ENCODE measurements at places on chromosomes 3 and 15. TPM values are rescaled to one million over a fixed set of nuclear protein-coding genes. Genes with fewer than 3 reads are reported as not detected.

The KBTBD13 gene
- total RNA-seq: 2.6 TPM

GRCh38 chr3:50333744-50334328 is 5.8 kb upstream of the TUSC2 start:
- DNase-seq: peak; percentile 93
- H3K4me1 ChIP-seq: peaks cover 65% of the 10 kb centered on the region
- peak overlapping the region; percentile 99 for H3K27ac ChIP-seq
- H3K27me3 ChIP-seq: no peaks in the 10 kb centered on the region
- peaks cover 39% of the 10 kb centered on the region for H3K36me3 ChIP-seq

- H3K4me1 ChIP-seq: no peaks in the 10 kb centered on the region
- H3K4me3 ChIP-seq: no peak overlapping the region
- H3K27me3 ChIP-seq: no peaks in the 10 kb centered on the region
- no peak for DNase-seq
- no peaks in the 10 kb centered on the region for H3K36me3 ChIP-seq
- H3K27ac ChIP-seq: no peak overlapping the region
Measured at GRCh38 chr3:128950223-128950938, 43.5 kb downstream of the CFAP92 start.

- no peak for DNase-seq
- peaks cover 19% of the 10 kb centered on the region for H3K36me3 ChIP-seq
- no peaks in the 10 kb centered on the region for H3K4me1 ChIP-seq
- no peaks in the 10 kb centered on the region for H3K27me3 ChIP-seq
Measured at GRCh38 chr15:77487469-77487842, 66.8 kb downstream of the HMG20A start.

DNA sequence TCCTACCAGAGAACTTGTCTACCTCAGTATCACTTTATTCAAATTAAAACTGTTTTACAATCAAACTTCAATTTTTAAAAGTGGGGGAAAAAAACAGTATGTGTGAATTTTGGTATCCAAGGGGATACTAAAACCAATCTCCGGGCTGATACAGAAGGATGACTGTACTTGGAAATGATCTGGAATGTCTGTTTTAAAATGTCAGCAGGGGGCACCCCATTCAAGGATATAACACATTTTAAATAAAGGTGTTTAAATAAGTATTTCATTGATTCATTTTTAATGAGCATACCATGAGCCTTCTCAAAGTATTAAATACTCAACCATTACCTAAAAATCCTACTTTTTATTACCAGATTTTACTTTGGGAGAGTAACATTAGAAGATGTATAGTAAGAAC is 67.9 kb downstream of the ULK4 start:
- no peaks in the 10 kb centered on the region for H3K27me3 ChIP-seq
- H3K4me1 ChIP-seq: no peaks in the 10 kb centered on the region
- H3K4me3 ChIP-seq: no peak overlapping the region
- DNase-seq: no peak

DNA sequence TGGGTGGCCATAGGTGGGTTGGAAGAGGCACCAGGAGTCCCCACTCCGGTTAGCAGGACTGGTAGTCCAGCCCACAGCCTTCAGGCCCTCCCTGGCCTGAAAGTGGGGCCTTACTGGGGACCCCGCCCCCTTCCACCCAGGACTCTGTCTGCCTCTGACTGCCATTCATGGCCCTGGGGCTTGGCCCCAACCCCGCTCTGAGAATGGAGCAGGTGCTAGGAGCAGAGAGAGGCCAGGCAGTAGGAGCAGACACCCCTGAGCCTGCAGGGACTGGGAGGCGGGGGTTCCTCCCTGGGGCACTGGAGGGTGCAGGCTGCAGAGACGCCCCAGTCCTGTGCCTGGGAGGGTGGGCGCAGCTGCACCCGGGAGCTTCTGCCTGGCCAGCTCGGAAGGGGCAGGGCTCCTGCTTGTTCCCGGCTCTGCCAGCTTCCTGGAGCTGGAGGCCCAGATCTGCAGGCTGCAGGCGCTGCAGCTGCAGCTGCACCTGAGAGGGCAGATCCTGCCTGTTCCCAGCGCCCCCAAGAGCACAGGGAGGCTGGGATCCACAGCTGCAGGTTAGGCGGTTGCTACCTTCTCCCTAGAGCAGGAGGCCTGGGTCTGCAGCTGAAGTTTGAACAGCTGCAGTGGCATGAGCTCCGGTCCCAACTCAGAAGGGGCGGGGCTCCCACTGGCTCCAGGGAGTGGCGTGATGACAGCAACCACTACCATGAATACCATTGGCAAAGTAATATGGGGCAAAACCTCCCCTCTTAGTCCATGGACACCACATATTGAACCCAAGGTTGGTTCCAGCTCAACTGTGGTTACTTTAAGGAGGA is 194.7 kb downstream of the SQOR start:
- no peaks in the 10 kb centered on the region for H3K4me1 ChIP-seq
- no peaks in the 10 kb centered on the region for H3K36me3 ChIP-seq
- DNase-seq: no peak

- H3K36me3 ChIP-seq: no peaks in the 10 kb centered on the region
- H3K27ac ChIP-seq: no peak overlapping the region
Measured at GRCh38 chr15:98583771-98584430, 64.4 kb upstream of the IGF1R start.

GRCh38 chr3:160698599-160699195 is 21.7 kb downstream of the ARL14 start:
- no peaks in the 10 kb centered on the region for H3K27me3 ChIP-seq
- H3K4me1 ChIP-seq: no peaks in the 10 kb centered on the region
- H3K27ac ChIP-seq: peak overlapping the region; percentile 50
- H3K4me3 ChIP-seq: no peak overlapping the region
- no peaks in the 10 kb centered on the region for H3K36me3 ChIP-seq
- no peak for DNase-seq
